T-helper 17 cell (primary cell): ENCODE measurements at places on chromosomes 7 and 10. TPM values are rescaled to one million over a fixed set of nuclear protein-coding genes. Genes with fewer than 3 reads are reported as not detected.
A peak's percentile ranks its signal among the peaks of the same experiment; 100 is the strongest.

PURB gene
- total RNA-seq: 21.4 TPM

- peaks cover 6% of the 10 kb centered on the region for H3K36me3 ChIP-seq
- H3K27me3 ChIP-seq: no peaks in the 10 kb centered on the region
- peaks cover 25% of the 10 kb centered on the region for H3K4me1 ChIP-seq
- H3K27ac ChIP-seq: peak overlapping the region; percentile 96
- H3K4me3 ChIP-seq: peak overlapping the region; percentile 98
- peak; percentile 6 for DNase-seq
Measured at GRCh38 chr7:91940171-91940570, 491 bp upstream of the AKAP9 start.

DNA sequence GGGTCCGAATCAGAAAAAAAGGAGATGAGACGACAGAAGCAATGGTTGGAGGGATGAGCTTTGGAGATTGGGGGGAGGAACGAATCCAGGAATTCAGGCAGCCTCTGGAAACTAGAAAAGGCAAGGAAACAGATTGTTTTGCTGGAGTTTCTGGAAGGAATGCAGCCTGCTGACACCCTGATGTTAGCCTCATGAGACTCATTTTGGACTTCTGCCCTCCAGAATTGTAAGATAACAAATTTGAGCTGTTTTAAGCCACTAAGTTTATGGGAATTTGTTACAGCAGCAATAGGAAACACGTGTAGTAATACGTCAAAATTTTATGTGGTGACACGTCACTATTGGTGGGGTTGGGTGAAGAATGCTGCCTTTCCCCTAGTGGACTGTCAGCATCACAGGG, 25.6 kb upstream of the NPS start:
- no peak for DNase-seq
- H3K4me1 ChIP-seq: no peaks in the 10 kb centered on the region
- no peak overlapping the region for H3K4me3 ChIP-seq
- H3K27ac ChIP-seq: no peak overlapping the region

GRCh38 chr7:71649812-71650211, 517.9 kb downstream of the GALNT17 start:
- H3K4me3 ChIP-seq: no peak overlapping the region
- no peak for DNase-seq
- no peaks in the 10 kb centered on the region for H3K36me3 ChIP-seq
- H3K27me3 ChIP-seq: no peaks in the 10 kb centered on the region
- H3K27ac ChIP-seq: no peak overlapping the region

DNA sequence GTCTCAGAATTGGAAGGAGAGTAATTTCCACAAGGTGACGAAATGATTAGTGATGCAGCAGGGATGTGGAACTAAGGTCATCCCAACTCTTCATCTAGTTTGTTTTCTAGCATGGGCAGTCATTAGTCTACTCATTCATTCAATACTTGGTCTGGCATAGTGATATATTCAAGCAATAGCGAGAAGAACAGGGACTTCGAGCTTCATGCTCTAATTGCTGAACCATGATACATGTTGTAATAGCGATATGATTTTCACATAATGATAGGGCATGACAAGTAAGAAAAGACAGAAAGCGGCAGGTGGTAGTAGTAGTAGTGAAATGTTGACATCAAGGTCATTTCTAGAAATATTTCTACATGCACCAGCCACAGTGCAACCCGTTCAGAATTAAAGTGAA, 652.1 kb downstream of the PHTF2 start:
- no peaks in the 10 kb centered on the region for H3K36me3 ChIP-seq
- no peak overlapping the region for H3K4me3 ChIP-seq
- H3K27me3 ChIP-seq: no peaks in the 10 kb centered on the region
- no peaks in the 10 kb centered on the region for H3K4me1 ChIP-seq
- DNase-seq: no peak

DNA sequence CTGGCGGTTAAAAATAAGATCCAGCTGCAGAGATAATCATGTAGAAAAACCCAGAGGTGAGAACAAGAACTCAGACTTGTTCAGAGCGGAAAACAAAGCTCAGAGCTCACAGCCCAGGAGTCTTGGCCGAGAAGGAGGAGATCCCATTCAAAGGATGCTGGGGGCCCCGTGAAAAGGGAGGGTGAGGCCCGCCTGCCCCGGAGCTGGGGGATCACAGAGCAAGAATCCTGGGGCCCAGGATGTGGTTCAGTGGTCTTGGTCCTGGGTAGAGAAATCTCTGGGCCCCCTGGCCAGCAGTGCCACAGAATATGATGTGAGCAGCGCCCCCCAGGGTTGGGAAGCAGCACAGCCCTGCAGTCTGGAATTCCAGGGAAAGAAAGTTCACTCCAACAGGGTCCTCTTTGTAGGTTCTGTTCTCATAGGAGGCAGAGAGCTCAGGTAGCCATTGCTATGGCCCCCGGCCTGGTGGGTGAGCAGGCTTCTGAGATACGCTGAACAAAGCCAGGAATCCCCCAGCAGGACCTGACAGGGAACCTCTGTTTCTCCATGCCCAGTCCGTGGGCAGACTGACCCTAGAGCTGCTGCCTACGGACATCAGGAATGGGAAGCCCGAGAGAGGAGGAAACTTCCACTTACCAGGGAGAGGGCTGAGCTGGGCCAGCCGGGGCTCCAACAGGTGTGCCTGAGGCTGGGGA, 77.7 kb upstream of the GNA12 start:
- peaks cover 12% of the 10 kb centered on the region for H3K36me3 ChIP-seq
- H3K4me3 ChIP-seq: no peak overlapping the region
- peaks cover 11% of the 10 kb centered on the region for H3K4me1 ChIP-seq
- H3K27ac ChIP-seq: no peak overlapping the region
- H3K27me3 ChIP-seq: no peaks in the 10 kb centered on the region

GRCh38 chr7:84204655-84205054, 10.1 kb upstream of the SEMA3A start:
- no peaks in the 10 kb centered on the region for H3K27me3 ChIP-seq
- no peak overlapping the region for H3K27ac ChIP-seq
- no peak overlapping the region for H3K4me3 ChIP-seq
- no peaks in the 10 kb centered on the region for H3K36me3 ChIP-seq
- no peaks in the 10 kb centered on the region for H3K4me1 ChIP-seq

GRCh38 chr7:133344275-133344674, 91.4 kb downstream of the EXOC4 start:
- no peak overlapping the region for H3K4me3 ChIP-seq
- H3K4me1 ChIP-seq: no peaks in the 10 kb centered on the region
- DNase-seq: no peak
- H3K36me3 ChIP-seq: peaks cover 8% of the 10 kb centered on the region
- H3K27me3 ChIP-seq: no peaks in the 10 kb centered on the region

GRCh38 chr10:96122824-96123223, 7.3 kb upstream of the ZNF518A start:
- H3K4me3 ChIP-seq: no peak overlapping the region
- no peak for DNase-seq
- H3K27me3 ChIP-seq: peaks cover 75% of the 10 kb centered on the region
- H3K36me3 ChIP-seq: no peaks in the 10 kb centered on the region
- H3K27ac ChIP-seq: no peak overlapping the region

- H3K4me1 ChIP-seq: no peaks in the 10 kb centered on the region
- no peak overlapping the region for H3K27ac ChIP-seq
- no peaks in the 10 kb centered on the region for H3K36me3 ChIP-seq
- DNase-seq: no peak
- H3K4me3 ChIP-seq: no peak overlapping the region
Measured at GRCh38 chr10:132460691-132461090, 63.7 kb downstream of the PWWP2B start.

- DNase-seq: no peak
- peaks cover 2% of the 10 kb centered on the region for H3K36me3 ChIP-seq
- peak overlapping the region; percentile 19 for H3K4me3 ChIP-seq
- H3K27me3 ChIP-seq: peaks cover 46% of the 10 kb centered on the region
- H3K27ac ChIP-seq: no peak overlapping the region
Measured at GRCh38 chr10:120458432-120458831, 1.4 kb downstream of the PLPP4 start.

STK17A gene
- total RNA-seq: 107 TPM
